ENCODE measurements at places on chromosomes 16 and 17.

DNA sequence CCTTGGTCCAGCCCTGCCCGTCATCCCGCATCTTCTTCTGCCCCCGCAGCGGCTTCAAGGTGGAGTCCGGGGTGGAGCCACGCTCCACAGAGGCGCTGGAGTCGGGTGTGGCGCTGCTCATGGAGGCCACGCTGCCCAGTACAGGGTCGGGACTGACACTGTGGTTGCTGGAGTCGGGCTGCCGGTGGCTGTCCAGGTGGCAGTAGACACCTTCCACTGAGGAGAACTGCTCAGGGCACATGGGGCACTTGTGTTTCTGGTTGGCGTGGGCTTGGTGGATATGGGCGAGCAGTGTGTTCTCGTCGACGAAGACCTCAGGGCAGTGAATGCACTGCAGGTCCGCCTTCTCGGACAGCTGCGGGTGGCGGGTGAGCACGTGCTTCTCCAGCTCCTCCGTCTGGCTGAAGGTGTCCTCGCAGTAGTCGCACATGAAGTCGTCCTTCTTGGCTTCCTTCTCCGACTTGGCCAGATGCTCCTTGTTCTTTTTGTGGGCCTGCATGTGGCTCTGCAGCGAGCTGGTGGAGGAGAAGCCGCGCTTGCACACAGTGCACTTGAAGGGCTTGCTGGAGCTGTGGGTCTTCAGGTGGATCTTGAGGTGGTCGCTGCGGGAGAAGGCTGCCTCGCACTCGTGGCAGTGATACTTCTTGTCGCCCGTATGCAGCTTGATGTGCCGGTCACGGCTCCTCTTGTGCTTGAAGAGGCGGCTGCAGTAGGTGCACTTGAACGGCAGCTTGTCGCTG, 217.8 kb downstream of the ZNF423 start:
- DNase-seq, result no peak

DNA sequence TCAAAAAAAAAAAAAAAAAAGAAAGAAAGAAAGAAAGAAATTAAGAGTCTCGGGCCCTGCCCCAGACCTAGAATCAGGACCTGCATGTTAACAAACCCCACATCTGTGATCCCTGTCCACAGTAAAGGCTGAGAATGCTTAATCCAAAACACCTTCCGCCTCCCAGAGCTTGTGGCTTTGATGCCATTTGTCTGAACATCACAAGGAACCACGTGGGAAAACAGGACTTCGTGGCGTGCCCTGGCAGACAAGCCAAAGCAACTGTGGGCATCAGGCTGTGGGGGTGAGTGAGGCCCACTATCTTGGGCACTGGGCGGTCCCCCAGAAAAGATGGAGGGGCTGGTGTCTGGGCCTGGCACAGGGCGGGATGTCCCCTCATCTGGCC, 173.4 kb upstream of the CIBAR2 start:
- DNase-seq, result no peak

GRCh38 chr17:78879635-78880186, 23.3 kb downstream of the CEP295NL start:
- DNase-seq, result no peak

DNA sequence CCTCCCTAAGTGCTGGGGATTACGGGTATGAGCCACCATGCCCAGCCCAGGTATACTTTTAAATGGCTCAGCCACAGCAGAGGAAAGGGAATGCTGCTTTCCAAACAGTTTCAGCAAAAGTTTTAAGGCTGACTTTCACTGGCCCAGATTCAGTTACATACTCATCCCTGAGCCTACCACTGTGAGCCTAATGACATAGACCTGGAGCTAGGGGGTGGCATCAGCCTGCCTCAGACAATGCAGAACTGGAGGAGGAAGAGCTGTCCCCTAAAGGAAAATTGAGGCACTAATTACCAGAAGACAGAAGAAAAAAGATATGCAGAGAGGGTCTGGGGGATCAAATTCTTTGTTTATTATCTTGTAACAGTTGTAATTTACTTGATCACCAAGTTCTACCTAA, 43.9 kb downstream of the HS3ST4 start:
- no peak for DNase-seq

GRCh38 chr17:44830359-44831288, 537 bp upstream of the GJC1 start:
- no peak for DNase-seq

DNA sequence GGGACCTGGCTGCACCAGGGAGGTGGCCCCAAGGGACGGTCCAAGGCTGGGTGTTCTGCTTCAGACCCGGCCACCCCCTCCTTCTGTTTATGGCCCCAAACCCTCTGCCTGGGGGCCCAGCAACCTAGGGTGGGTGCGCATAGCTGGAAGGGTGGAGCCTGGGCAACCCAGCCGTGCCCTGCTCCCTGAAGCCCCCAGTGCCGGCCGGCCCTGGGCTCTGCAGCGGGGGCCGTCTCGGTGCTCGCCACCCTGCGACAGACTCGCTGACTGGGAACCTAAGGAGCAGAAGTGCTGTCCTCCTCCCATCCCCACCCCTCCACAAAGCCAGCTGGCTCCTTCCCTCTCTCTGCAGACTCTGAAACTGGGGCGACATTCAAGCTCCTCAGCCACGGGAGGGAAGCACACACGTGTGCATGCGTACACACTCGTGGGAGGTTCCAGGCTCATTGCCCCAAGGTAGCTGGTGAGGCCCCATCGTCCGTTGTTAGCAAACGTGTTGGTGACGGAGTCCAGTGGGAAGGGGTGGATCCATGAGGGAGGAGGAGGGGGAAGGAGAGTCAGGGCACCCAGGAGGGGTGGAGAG, 43.4 kb downstream of the ENGASE start:
- no peak for DNase-seq

DNA sequence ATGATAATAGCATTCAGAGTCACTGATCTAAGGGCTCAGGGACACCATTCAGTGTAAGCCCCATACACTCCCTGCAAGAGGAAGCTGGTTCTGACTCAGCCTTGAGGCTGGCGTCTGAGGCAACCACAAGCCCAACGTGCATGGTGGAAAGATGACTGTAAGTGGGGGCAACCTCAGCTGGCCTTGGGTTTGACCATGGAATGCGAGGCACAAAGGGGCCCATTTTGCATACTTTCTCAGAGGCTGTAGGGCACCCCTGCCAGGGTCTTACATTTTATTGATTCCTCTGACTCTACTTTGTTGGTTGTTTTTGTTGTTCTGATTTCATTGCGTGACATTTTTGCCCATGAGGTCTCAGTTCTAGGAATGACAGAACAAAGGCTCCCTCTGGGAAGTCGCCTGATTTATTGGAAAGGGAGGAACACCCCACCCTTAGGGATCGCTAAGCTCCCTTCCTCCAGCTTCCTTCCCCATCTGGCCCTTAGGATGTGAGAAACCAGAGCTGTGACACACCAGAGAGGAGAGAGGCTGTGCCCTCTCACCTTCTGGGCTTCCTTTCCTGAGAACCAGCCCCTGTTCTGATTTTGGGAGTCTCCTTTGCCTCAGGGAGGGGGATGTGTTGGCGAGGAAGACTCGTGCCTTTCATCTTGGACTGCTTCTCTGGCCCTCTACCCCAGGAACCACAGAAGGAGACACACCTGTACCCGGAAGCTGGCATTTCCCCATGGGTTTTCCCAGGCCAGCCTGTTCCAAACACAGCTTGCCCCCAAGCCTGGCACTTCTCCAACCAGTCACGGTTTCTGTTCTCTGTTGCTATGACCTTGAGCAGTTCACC, 5.6 kb upstream of the CIITA start:
- no peak for DNase-seq

DNA sequence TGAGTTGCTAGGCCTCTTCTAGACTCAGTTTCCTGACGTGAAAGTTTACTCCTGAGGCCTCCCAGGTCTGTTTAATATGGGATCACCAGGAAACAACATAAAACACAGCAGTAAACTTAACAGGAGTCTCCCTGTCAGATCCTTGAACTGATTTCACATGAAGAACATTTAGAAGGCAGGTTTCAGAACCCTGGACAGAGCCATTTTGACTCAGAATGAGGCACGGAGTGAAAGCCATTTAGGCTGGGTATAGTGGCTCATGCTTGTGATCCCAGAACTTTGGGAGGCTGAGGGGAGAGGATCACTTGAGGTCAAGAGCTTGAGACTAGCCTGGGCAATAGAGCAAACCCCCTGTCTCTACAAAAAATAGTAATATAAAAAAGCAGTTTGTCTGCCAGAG, 289.1 kb downstream of the CA10 start:
- DNase-seq, result no peak

DNA sequence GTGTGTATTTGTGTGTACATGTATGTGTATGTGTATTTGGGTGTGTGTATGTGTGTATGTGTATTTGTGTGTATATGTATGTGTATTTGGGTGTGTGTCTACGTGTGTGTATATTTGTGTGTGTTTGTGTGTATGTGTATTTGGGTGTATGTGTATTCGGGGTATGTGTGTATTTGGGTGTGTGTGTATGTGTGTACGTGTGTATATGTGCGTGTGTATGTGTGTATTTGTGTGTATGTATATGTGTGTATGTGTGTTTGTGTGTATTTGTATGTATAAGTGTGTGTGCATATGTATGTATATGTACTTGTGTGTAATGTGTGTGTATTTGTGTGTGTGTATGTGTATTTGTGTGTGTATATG, 62.0 kb downstream of the HAPSTR1 start:
- DNase-seq, result no peak

DNA sequence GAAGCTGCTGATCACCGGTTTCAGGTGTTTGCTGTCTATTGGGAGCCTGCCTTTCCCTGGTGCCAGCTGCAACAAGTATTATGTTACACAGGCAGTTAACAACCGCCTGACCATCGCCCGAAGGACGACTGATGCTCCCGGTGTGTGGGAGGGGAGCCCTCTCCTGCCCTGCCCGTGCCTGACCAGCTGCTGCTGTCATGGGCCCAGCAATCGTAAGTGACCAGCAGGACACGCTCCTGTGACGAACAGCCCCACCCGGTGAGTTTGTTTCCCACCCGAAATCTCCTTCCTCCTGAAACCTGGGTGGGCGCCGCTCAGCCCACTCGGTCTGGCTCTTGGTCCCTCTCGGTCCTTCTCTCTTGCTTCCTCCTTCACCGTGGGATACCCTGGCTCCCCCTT, 17.9 kb upstream of the UBE2I start:
- no peak for DNase-seq

DNA sequence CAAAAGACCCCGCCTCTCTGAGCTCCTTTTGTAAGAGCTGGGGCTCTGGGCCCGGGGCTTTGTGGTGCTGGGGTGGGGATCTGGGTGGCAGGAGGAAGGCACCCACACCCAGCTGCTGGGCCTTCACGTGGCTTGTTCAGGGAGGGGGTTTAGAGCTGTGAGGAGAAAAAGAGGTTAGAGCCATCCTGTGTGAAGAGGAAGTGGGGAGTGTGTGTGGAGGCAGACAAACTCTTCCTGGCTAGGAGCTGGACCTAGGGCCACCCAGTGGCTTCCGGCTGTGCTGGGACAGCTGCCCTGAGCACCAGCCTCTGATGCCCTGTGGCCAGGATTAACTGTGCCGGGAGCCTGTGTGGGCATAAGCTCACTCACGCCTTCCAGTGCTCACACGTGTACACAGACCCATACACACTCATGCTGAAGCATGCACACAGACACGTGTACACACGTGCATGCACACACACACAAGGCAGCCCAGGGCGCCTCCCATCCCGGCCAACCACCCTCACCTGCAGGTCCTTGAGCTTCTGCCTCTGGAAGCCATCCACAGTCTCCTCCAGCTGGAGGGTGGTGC, 7.4 kb downstream of the CIBAR2 start:
- no peak for DNase-seq

DNA sequence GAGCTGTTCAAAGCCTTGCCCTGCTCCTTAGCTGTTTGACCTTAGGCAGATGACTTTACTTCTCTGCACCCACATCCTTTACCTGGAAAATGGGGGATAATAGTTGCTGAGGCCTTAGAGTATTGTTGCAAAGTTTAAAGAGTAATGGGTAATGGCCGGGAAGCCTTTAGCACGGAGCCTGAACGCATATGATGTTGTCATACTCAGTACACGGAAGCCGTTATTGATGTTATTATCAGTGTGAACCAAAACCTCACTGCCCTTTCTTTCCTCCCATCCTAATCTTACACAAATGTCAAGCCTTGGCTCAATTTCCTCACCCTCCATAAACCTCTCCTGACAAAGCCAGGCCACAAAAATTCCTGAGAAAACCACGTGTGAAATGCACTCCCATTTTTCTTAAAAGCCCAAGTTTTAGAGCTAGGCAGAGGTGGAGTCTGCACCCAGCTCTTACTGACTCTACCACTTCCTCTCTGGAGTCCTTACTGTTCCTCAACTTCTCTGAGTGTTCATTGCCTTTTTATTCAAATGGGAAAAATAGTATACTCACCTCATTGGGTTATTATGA, 67.3 kb upstream of the CACNG3 start:
- DNase-seq, result no peak

- DNase-seq, result peak; percentile 93
These were observed at the start of gene SLC7A6 for GRCh38 chr16:68264128-68265077. Gene SLC7A6, plus strand, starts transcription at chr16:68264526. Its CDS starts 10,201 bp downstream, at chr16:68274727.

- DNase-seq, result no peak
These were observed 25.8 kb upstream of the KLHDC4 start for GRCh38 chr16:87791295-87792204.

DNA sequence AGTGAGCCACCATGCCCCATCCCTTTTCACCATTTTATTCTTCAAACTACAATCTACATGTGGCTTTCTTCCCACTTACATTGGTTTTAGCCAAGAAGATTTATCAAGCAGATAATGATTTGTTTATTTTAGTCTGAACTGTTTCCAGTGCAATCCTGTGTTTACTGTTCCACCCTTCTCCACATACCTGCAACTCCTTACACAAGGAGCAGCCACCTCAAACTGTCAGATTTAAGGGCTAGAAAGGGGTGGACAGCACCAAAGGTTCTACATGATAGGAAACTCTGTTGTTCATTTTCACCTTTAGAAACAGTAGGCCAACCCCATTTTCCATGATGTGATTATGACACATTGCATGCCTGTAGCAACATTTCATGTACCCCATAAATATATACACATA, 1.9 kb downstream of the RUNDC1 start:
- no peak for DNase-seq

- DNase-seq, result no peak
These were observed 65.0 kb downstream of the MRM3 start for GRCh38 chr17:846901-847843.

DNA sequence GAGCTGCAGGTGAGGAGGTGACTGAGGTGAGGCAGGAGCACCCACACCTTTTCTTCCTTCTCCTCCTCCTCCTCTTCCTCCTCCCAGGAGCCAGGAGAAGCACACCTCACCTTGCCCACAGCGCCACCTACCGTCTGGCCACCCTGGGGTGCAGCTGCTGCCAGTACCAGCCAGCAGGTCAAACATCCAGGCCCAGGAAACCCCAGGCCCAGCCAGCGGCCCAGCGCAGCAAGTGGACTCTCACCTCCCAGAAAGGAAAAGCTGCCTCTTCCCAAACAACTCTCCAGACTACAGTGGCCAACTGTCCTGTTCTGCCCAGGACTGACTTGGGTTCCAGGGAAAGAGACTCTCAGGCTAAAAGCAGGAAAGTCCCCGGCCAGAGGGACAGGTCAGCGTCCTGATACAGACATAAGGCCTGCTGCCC, 22.7 kb downstream of the PEMT start:
- DNase-seq, result peak; percentile 94

DNA sequence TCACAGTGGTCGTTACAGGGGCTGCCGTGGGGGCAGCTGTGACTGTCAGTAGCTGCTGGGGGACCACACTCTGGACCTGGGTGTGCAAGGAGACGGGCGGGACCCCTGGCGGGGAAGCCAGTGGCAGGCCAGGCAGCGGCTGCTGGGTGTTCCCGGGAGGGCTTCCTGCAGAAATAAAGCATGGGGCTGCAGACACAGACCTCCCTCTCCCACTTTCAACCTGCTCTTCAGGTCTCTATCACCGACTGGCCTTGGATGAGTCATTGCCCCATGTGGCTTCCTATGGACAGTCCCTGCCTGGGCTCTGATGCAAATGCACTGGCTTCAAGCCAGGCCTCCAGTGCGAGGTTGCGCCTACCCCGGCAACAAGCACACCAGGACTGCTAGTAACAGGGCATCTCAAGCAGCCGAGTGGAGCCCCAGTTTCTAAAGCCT, 17.2 kb downstream of the SREBF1 start:
- peak; percentile 78 for DNase-seq

GRCh38 chr17:2867441-2868424, 71.5 kb downstream of the RAP1GAP2 start:
- DNase-seq, result no peak

Data from 8988T (cell line).